ENCODE measurements at places on chromosomes 11 and 22.

GRCh38 chr11:41081756-41082285, 377.6 kb downstream of the LRRC4C start:
- no peak for DNase-seq

GRCh38 chr11:6084587-6084986, 22.9 kb upstream of the OR56B4 start:
- no peak for DNase-seq

- DNase-seq = no peak
Measured at GRCh38 chr22:25802018-25802417, 60.0 kb downstream of the MYO18B start.

DNA sequence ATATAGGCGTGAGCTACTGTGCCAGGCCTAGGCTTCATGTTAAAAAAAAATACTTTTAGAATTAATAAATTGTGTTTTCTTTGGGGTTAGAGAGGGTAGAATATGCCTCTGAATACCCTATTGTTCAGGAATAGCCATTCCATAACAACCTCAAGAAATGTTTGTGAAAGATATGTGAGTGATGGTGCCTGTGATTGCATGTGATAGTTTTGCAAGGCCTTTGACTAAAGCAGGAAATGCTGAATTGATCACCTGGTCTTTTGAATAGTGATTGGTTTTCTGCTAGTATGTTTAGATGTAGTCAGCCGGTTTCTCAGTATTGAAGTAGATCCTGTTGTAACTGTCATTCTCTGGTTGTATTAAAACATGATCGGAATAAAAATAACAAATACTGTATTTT, 73.4 kb downstream of the UVRAG start:
- DNase-seq = no peak

DNA sequence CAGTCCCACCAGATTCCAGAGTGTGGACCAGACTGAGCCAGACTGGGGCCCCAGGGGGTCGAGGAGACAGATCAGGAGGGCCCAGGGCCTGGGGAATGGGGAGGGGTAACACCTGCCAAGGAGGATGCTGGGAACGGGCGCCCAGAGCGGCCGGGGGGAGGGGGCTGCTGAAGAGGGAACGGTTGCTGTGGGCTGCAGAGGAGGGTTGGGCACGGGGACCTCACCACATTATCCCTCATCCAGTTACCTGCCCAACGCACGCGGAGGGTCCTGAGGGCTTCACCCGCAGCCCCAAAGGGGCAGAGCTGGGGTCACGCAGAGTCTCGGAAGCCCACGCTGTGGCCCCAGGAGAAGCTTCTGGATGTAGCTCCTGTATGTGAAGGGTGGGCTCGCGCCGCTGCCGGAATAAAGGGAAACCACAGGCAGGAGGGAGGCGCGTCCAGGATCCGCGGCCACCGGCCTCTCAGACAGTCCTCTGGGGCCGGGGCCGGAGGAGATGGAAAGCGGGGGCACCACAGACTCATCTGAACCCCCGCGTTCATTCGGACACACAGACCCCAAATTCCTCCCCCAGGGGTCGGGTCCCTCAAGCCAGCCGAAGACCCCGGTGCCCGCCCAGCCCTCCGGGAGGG, 866 bp upstream of the SELENOO start:
- DNase-seq = no peak

DNA sequence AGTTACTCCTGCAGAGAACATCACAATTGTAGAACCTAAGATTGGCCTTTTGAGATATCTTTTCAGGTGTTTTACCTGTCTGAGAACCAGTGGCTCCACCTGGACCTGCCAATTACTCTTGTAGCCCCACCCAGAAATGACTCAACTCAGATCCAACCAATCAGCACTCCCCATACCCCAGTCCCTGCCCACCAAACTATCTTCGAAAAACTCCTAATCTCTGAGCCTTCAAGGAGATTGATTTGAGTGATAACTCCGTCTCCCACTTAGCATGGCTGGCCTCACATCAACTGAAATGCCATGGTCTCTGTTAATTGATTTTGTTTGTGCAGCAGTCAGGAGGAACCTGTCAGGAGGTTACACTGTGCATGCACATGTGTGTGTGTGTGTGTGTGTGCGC, 103.6 kb downstream of the MTNR1B start:
- DNase-seq = no peak

DNA sequence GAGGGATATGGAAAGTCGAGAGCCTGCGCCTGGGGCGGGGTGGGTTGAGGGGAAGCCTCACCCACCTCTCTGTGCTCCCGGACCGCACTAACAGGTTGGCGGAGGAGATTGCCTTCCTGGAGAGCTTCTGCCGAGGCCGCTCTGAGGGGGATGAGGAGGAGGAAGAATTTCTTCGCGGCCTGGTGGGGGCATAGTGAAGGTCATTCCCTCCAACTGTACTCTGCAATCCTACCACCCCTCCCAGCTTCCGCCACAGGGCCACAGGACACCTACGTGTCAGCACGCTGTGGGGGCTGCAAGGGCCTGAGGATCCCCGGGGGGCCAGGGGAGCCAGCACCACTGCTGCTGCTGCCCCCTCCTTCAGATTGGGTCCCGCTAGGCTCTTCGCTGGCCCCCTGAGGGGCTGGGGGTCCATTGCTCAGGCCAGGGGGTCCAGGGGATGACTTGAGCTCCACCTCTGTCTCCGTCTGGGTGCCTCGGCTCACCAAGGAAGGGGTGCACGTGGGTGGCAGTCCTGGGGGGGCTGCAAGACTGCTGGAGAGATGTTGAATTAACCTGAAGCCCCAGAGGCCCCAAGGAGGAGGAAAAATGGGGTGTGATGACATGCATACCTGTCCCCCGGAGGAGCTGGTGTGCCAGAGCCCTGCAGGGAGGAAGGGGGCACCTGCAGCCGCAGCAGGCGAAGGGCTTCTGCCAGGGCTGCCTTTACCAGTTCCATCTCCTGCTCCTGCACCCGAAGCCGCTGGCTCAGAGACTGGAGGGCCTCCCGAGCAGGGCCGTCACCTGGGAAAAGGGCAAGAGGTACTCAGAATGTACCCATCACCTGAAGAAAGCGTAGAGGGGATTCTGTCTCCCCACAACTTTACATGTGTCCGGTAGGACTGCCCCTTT, 1.5 kb downstream of the EML3 start:
- no peak for DNase-seq

DNA sequence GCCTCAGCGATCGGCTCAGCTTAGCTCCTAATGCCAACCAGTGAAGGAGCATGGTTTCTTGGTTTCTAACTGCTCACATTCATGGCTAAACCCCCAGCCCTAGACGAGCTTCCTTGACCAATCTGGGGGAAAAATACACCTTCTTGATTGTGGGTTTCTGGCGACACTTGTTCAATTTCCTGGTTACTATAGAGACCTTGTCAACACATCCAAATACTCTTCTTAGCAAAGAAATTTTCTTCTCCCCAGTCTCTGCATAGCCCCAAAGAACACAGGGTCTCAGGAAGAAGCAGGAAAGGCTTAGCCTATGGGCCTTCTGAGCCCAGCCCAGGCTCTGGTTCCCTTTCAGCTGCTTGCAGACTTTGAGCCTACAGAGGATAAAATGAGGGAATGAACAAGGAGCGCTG, 88.5 kb upstream of the SYT13 start:
- DNase-seq = no peak

- no peak for DNase-seq
Measured at GRCh38 chr11:60159868-60160267, 23.0 kb downstream of the MS4A6A start.

Data from NCI-H1092 treated with DMSO at 0.1 percent for 48 hours (cell line).